ENCODE measurements at places on chromosomes 7 and 10.

- DNase-seq: no peak
These were observed 77.3 kb upstream of the SVIL start for GRCh38 chr10:29712108-29712507.

- no peak for DNase-seq
These were observed 8.3 kb upstream of the RHOBTB1 start for GRCh38 chr10:60952067-60952845.

GRCh38 chr7:7673240-7673550 is 32.6 kb downstream of the UMAD1 start:
- DNase-seq: no peak

GRCh38 chr7:117692338-117692737 is 180.9 kb downstream of the CTTNBP2 start:
- DNase-seq: no peak

DNA sequence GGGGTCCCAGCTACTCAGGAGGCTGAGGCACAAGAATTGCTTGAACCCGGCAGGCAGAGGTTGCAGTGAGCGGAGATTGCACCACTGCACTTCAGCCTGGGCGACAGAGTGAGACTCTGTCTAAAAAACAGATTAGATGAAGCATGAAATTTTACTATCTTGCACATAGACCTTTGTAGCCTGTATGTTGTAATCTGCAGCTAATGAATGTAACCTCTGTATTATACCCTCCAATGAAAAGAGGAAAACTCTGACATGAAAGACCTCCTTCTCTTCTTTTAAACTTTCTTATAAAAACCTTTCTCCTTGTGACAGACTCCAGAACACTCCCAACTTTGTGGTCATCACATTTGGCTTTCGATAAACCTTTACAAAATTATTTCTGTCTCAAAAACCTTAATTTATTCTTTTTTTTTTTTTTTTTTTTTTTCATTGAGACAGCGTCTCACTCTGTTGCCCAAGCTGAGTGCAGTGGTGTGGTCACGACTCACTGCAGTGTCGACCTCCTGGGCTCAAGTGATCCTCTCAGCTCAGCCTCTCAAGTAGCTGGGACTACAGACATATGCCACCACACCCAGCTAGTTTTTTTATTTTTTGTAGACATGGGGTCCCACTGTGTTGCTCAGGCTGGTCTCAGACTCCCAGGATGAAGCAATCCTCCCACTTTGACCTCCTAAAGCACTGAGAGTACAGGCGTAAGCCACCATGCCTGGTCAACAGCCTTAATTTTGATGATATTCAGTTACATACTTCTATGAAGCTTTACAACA is 97.4 kb downstream of the SVOPL start:
- no peak for DNase-seq

GRCh38 chr7:5692112-5692844 is 89.2 kb downstream of the RNF216 start:
- DNase-seq: peak; percentile 98

- DNase-seq: no peak
These were observed 36.4 kb upstream of the JCAD start for GRCh38 chr10:30095631-30096422.

DNA sequence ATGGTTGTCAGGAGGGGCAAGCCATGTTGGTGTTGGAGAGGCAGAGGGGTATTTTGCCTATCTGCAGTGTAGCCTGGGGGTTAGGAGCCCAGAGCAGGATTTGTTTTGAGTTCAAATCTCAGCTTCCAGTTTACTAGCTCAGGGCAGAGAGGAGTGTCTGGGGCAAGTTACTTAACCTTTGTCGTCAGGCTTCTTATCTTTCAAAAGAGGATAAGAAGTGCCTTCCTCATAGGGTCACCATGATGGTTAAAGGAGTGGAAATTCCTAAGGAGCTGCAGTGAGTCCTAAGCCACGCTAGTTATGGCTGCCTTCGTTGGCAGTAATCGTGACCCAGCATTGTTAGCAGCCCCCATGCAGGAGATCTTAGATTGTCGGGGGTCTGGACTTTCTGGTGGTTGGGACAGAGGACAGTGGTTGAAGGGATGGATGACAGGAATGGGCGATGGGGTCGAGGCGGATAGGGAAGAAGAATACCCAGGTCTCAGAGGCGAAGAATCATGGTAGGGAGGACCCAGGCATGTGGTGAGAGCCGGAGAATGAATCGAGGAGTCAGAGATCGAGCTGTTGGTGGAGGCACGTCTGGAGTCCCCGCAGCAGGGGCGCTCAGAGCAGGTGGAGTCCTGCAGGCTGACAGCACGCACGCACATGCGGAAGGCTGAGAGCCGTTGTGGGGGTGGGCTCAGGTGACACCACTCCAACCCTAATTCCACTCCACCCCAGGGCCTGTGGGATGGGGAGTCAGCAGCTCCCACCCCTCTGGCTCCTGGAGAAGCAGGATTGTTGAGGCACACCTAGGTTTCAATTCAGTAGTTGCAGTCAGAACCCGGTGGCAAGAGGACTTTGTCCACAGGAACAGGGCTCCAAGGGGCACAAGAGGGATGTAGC is 11.6 kb downstream of the ADCK2 start:
- DNase-seq: no peak

GRCh38 chr7:82897500-82897899 is 265.2 kb downstream of the PCLO start:
- no peak for DNase-seq

- DNase-seq: no peak
These were observed 269.1 kb upstream of the GLI3 start for GRCh38 chr7:42506097-42506496.

- DNase-seq: no peak
These were observed 26.3 kb upstream of the WDR11 start for GRCh38 chr10:120824881-120825309.

GRCh38 chr10:20257422-20257821 is 441.2 kb downstream of the PLXDC2 start:
- no peak for DNase-seq

DNA sequence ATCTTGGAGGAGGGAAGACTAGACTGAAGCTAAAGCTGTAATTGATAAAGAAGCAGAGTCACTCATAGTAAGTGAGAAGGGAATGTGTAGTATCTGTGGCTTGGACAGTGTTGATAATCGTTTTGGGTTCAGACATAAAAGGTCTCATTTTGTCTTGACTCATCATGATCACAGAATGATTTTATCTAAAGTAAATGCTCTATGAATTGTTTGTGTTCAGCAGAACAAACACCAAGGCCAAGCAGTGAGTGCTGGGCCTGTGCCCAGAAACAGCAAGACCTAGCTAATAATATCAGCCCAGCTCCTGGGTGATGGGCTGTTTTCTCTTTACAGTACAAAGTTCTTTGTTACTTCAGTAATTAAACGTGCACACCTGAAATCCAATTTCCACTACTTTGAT is 26.7 kb upstream of the CD36 start:
- peak; percentile 31 for DNase-seq

DNA sequence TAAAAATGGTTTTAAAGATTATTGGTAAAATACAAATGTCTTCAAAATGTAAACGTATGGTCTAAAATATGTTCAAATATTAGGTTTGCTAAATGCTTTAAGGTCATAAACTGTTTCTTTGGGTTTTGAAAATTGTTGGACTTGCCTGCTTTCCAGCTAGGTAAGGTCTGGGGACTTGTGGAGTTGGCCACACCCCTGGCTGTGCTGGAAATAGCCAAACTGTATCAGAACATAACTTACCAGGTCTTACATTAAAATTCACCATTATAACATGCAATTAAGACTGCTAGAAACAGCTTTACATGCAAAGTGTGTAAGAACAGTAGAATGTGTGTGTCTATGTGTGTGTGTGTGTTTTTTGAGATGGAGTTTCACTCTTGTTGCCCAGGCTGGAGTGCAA is 29.7 kb upstream of the BNIP3 start:
- no peak for DNase-seq

DNA sequence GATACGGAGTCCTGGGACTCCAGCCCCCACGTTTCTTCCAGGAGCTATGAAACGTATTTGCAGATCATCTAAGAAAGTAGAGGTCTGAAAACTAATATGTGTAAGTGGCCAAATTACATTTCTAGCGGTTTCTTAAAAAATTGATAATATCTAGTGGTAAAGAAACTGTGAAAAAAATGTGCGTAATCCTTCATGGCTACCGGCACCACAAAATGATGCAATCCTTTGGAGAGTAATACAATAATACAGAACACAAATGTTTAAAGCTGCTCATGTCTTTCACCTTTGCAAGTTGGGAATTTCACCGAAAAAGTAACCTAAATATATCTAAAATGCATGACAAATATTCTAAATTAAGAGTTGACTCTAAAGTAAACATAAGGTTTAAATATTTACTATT is 742.1 kb downstream of the GRID1 start:
- no peak for DNase-seq
